ENCODE measurements at places on chromosomes 11 and 22. TPM values are rescaled to one million over a fixed set of nuclear protein-coding genes. Genes with fewer than 3 reads are reported as not detected.

The KDM4D gene
- 2.0 TPM for total RNA-seq

The PRAME gene
- 0.23 TPM for total RNA-seq

GRCh38 chr11:56706486-56706885 lies 7.6 kb downstream of the OR9G1 start:
- no peak for DNase-seq

DNA sequence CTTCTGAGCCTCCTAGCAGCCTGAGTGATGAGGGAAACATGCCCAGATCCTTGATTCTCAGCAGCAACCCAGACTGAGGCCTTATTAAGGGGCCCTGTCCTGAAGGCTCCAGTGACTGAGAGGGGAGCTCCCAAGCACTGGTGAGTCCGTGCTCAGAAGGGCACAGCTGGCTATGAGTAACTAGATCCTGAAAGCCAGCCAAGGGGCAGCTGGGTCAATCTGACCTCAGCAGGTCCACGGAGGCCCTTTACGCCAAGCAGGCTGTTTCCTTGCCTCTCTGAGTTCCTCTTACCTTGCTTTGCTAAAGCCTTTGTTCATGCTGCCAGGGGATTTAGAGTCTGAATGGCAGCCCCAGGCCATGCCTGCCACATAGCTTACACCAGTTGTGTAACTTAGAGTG lies 19.3 kb upstream of the MIEF1 start:
- DNase-seq, result no peak

DNA sequence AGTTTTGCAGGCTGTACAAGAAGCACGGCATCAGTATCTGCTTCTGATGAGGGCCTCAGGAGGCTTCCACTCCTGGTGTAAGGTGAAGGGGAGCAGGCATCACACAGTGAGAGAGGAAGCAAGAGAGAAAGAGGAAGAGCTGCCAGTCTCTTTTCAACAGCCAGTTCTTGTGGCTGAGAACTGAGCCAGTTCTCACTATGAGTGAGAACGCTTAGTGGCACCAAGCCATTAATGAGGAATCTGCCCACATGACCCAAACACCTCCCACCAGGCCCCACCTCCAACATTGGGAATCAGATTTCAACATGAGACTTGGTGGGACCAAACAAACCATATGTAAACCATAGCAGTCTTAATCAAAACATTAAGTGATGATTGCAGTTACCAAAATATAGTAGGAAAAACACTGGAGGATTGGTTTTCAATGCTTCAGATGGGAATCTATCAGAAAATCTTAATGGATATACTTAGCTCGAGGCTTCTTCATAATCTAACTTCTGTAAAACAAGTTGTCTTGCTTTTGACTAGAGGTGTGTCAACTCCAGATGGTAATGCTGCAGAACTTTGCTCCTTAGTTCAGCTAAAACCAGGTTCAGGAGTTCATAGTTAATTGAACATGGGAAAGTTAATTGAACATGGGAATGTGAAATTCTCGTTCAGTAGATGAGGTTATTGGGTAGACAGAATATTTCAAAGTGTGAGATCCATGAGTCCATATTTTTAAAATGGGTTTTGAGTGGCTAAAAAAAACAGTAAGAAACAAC lies 12.2 kb downstream of the FAR1 start:
- no peak for DNase-seq

All from activated naive CD4-positive, alpha-beta T cell treated with anti-CD3 and anti-CD28 coated beads, Interleukin-2, amount 50 U/mL, for 72 hours (primary cell).